ENCODE measurements at places on chromosomes 3 and 15.
A peak's percentile ranks its signal among the peaks of the same experiment; 100 is the strongest.

DNA sequence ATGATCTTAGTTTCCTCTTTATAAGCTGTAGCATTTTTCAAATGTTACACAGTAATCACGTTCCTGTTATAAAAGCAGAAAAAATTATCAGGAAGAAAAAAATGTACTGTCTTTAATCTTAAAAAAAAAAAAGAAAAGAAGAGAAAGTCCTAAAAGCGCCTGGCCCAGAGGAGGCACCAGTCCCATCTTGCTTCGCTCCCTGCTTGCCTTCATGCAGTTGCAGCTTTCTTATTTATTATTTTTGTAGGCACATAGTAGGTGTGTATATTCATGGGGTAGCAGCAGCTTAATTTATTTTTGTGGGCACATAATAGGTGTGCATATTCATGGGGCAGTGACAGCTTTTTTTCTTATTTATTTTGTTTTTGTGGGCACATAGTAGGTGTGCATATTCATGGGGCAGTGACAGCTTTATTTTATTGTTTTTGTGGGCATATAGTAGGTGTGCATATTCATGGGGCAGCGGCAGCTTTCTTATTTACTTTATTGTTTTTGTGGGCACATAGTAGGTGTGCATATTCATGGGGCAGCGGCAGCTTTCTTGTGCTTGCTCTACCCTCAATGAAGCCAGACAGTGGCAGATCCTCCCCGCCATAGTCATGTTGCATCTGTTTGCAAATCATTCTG lies 5.5 kb upstream of the EHD4 start:
- no peak for DNase-seq

GRCh38 chr3:135329479-135329878 lies 534.4 kb downstream of the EPHB1 start:
- no peak for DNase-seq

GRCh38 chr3:186870421-186871201 lies 28.1 kb downstream of the ADIPOQ start:
- no peak for DNase-seq

- DNase-seq: no peak
Observed at GRCh38 chr3:190217081-190217480, 96.4 kb upstream of the P3H2 start.

GRCh38 chr3:187843654-187844053 lies 98.4 kb upstream of the BCL6 start:
- no peak for DNase-seq

DNA sequence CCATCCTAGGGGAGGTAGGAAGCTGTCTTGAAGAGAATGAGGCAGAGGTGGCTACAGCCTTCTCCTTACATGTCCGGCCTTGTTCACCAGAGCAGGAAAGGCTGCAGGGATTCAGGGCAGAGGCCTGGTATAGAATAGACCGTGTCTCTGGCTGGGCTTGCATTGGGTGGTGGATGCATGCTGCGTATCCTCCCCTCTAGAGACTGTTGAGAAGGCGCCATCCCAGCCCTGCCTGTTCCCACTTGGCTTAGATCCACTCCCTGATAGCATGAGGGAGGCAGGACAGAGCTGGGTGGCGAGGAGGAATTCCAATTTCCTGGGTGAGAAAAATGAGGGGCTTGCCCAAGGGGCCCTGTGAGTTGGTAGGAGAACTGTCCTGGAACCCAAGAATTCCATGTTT lies 57.5 kb downstream of the CORO2B start:
- no peak for DNase-seq

- no peak for DNase-seq
Observed at GRCh38 chr3:174495928-174496327, 363.2 kb upstream of the NAALADL2 start.

- DNase-seq: no peak
Observed at GRCh38 chr15:76328106-76328696, 8.4 kb upstream of the ISL2 start.

DNA sequence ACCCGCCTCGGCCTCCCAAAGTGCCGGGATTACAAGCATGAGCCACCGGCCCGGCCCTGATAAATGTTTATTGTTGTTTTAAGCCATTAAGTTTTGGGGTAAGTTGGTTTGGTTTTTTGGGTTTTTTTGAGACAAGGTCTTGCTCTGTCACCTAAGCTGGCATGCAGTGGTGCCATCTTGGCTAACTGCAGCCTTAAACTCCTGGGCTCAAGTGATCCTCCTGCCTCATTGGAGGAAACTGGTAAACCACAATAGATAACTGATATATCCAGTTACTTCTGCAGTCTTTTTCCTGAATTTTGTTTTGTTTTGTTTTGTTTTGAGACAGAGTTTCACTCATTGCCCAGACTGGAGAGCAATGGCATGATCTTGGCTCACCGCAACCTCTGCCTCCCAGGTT lies 4.2 kb downstream of the SLC25A20 start:
- no peak for DNase-seq

GRCh38 chr3:69442771-69443311 lies 57.0 kb upstream of the FRMD4B start:
- peak; percentile 34 for DNase-seq

DNA sequence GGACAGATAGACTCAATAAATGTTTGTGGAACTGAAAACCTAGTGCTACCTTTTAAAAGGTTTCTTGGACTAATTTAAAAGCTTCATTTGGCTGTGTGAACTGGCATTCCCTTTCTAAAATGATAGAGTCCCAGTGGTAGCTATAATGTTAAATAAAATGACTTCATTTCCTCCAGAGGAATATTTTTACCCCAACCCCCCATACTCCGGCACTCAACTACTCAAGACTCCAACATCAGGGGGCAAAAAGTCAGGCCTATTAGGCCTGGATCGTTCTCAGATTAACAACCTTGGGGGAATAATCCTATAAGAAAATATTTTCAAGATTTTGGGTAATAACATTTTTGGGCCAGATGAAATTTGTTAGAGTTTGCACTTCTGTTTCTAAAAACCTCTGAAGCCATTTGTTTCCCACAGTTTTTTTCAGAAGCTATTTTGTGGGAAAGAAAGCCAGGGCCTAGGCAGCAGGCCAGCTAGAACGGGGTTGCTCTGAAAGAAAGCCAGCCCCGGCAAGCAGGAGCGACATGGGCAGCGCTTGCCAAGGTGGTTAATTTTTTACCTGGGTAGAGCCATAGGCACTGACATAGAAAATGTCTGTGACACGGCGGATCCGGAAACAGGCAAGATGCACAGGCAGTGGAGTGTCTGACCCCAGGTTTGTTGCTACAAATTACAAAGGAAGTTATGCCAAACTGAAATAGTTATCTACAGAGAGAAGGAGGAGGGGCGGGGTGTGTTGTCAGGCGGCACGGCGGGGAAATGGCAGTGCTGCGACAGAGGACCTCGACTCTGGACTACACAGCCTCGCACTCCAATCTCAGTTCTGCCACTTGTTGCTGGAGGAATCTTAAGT lies 84.6 kb downstream of the MAGI1 start:
- DNase-seq: no peak

- no peak for DNase-seq
Observed at GRCh38 chr3:110567029-110567428, 504.6 kb upstream of the NECTIN3 start.

- DNase-seq: no peak
Observed at GRCh38 chr3:50815844-50816243, 141.1 kb downstream of the DOCK3 start.

GRCh38 chr3:149639093-149639486 lies 18.7 kb downstream of the WWTR1 start:
- no peak for DNase-seq

GRCh38 chr3:152400887-152401286 lies 132.2 kb downstream of the MBNL1 start:
- DNase-seq: no peak

DNA sequence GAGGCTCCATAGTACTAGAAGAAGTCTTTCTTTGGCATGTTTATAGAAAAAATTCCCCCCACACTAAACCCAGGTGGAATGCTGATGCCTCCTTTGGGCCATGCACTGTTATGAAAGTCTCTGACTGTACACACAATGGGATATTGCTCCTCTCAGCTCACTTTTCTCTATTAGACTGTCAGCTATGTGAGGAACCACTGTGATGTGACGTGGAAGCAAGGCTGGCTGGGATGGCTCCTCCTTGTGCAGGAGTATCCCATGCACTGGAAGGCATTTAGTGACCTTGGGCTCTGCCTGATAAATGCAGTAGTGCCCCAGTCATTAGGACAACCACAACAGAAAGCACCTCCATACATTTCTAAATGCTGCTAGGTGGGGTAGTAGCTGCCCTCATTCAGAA lies 5.7 kb upstream of the FRMD4B start:
- no peak for DNase-seq

GRCh38 chr15:70538278-70538677 lies 225.1 kb downstream of the UACA start:
- no peak for DNase-seq

DNA sequence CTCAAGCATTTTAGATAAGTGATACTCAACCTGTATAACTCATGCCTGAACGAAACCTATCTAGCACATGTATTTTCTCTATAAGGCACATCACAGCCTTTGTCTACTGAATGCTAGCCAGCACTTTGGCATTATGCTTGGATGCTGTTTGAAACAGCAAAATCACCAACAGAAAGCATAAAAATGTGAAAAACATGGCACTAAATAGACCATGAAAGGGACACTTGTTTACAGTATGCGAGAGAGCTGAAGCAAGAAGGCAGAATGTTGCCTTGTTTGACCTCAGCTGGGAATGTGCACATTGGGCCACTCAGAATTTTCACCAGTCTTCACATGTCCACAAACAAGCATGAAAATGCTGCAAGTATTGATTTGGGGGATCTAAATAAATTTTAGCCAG lies 59.5 kb downstream of the MINDY2 start:
- DNase-seq: no peak

- no peak for DNase-seq
Observed at GRCh38 chr15:53869806-53870073, 108.5 kb upstream of the UNC13C start.

DNA sequence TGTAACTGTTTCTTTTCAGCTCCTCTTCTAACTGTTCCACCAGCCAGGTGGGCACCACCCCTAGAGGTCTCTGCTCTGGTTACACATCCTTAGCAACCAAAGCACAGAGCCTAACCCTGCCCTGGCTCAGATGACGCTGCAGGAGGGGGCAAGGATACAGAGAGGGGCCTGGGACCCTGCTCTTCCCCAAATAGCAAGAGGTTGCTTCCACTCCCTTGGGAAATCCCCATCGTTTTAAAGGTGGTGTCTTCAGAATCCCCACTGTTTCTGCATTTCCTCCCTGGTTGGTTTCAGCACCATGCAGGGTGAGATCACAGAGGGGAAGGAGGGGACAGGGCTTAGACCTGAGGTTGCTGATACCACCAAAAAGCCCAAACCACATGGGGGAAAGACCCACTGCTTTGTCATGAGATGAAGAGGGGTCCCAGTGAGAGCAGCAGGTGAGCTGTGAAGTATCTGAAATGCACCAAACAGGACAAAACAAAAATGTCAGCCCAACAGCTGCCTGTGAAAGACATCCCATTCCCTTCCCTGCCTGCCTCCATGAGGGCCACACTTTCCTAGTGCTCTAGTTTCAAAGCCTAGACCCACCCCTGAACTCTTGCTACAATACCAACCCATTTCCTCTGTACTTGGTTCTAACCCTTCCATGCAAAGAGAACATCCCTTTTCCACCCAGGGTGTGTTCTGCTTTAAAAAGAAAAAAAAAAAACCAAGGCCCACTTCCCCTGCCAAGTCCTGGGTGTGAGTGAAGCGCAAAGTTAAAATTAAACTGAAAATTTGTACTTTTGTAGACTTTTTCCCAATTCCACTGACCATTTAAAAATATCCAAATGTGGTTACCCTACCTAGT lies 29.0 kb downstream of the ANP32A start:
- peak; percentile 78 for DNase-seq

DNA sequence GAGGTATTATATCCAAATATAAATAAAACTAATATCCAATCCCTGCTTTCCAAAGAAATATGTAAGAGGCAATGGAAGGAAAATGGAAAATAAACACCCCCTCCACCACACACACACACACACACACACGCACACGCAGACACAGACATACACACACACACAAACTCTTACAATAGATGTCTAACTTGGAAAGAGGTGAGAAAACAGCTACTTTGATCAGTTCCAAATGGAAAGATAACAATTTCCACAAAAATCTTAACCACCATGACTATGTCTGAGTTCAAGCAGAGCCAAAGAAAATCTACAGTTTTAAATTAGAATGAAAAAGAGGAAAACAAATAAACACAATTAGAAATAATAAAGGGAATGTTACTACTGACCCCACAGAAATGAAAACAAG lies 285.3 kb upstream of the TGFBR2 start:
- DNase-seq: no peak

GRCh38 chr3:8873740-8874139 lies 89.5 kb downstream of the RAD18 start:
- DNase-seq: no peak

DNA sequence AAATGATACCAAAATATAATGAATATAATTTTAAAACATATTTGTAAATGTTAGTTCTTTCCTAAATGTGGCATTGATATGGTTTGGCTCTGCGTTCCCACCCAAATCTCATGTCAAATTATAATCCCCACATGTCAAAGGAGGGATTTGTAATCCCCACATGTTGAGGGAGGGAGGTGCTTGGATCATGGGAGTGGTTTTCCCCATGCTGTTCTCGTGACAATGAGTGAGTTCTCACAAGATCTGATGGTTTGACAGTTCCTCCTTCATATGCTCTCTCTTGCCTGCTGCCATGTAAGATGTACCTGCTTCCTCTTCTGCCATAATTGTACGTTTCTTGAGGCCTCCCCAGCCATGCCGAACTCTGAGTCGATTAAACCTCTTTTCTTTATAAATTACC lies 12.0 kb downstream of the CGGBP1 start:
- DNase-seq: no peak

GRCh38 chr3:36700537-36701248 lies 63.7 kb downstream of the DCLK3 start:
- DNase-seq: peak; percentile 47

- no peak for DNase-seq
Observed at GRCh38 chr3:172777901-172778300, 27.4 kb downstream of the ECT2 start.

- DNase-seq: no peak
Observed at GRCh38 chr15:39078026-39078425, 502.9 kb upstream of the THBS1 start.

DNA sequence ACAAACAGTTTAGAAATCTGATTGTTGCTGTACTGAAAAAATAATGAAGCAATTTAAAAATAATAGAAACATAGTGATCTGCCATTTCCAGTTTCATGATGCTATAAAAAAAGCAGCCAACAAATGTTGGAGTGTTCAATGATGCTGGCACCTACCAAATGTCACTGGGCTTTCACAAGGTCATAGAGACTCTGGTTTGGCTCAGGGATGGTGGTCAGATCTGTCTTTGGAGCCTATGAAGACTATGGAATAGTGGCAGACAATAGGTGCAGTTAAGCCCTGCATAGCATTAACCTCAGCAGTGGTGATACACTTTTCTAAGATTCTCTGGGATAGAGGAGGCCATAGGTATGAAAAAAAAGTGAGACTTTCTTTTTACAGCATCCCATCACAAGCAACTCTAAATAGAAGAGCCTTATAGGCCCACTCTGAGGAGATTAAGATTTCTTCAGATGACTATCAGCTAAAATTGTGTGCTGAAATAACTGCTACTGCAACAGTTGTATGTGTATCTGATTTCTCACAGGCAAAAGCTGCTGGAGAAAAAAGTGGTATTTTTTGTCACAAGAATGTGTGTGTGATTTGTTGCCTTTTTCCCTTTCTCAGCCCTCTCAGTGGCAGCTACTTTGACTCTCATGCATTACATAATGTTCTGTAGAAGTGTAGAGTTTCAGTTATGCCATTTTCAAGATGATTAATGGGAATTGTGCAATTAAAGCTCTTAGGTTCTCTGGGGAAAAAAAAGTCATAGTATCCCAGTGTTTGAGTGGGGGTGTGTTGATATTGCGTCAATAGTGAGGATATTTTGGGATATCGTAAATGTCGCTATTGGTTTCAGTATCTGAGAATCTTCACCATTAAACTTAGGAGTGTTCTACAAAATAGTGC lies 137.4 kb downstream of the MBNL1 start:
- no peak for DNase-seq

GRCh38 chr3:169323578-169324451 lies 339.7 kb downstream of the MECOM start:
- no peak for DNase-seq

Data from activated naive CD8-positive, alpha-beta T cell treated with anti-CD3 and anti-CD28 coated beads for 36 hours (primary cell).